ENCODE measurements at places on chromosomes 1 and 21. TPM values are rescaled to one million over a fixed set of nuclear protein-coding genes. Genes with fewer than 3 reads are reported as not detected.

GRCh38 chr1:170077926-170078325, 3.4 kb upstream of the KIFAP3 start:
- no peak for DNase-seq

GRCh38 chr1:235434001-235434400, 66.8 kb downstream of the TBCE start:
- no peak for DNase-seq

- no peak for DNase-seq
These were observed 87.9 kb downstream of the ARHGEF10L start for GRCh38 chr1:17627239-17628052.

- DNase-seq, result peak; percentile 86
These were observed 47.8 kb upstream of the SRSF10 start for GRCh38 chr1:24027838-24028468.

GRCh38 chr1:151891512-151891911, 17.8 kb downstream of the THEM4 start:
- DNase-seq, result no peak

DNA sequence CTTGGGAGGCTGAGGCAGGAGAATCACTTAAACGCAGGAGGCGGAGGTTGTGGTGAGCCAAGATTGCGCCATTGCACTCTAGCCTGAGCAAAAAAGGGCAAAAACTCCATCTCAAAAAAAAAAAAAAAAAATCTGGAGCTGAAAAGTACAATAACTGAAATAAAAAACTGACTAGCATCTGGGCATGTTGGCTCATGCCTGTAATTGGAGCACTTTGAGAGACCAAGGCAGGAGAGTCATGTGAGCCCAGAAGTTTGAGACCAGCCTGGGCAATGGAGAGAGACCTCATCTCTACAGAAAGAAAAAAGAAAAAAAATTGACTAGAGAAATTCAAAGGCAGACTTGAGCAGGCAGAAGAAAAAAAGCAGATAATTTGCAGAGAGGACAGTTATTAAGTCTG, 18.1 kb downstream of the CLDN19 start:
- no peak for DNase-seq

DNA sequence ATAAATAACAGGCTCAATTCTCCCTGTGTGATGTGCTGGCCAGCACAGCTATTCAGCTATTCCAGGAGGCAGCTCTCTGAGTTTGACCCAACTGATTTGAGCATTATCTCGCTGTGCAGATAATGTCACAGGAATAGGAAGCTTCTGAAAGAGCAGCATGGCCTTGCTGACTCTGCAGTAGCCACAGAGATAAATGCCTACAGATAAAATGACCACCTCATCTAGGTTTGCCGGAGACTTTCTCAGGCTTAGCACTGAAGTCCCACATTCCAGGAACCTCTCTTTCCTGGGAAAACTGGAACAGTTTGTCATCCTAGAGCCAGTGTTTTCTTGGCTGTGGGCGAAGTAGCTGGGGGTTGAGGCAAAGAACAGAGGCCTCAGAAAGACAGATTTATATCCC, 98.9 kb downstream of the MRPL39 start:
- no peak for DNase-seq

GRCh38 chr1:241423541-241424479, 66.8 kb upstream of the RGS7 start:
- peak; percentile 7 for DNase-seq

GRCh38 chr1:224302947-224303346, 27.0 kb downstream of the NVL start:
- DNase-seq, result no peak

DNA sequence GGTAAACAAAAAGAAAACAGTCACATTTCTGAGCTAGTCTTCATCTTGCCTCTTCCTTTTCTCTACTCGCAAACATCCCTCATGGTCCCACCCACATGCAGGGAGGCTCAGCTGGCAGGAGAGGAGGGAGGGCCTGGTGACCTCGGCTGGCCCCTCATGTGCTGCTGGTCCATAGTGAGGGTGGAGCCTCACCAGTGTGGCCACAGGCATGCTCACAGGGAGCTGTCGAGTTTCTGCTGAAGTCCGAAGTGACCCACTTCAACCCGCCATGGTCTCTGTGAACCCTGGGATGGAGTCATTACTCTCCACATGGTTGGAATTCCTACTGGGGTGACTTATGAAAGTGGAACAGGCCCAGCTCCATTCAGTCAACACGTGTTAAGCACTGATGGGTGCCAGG, 253.4 kb downstream of the RHOU start:
- DNase-seq, result no peak

- no peak for DNase-seq
These were observed 1353.2 kb upstream of the ADGRL2 start for GRCh38 chr1:80447526-80447925.

GRCh38 chr1:44032170-44032790, 1.0 kb upstream of the SLC6A9 start:
- peak; percentile 36 for DNase-seq

GRCh38 chr1:116286541-116286971, 86.5 kb upstream of the ATP1A1 start:
- DNase-seq, result no peak

DNA sequence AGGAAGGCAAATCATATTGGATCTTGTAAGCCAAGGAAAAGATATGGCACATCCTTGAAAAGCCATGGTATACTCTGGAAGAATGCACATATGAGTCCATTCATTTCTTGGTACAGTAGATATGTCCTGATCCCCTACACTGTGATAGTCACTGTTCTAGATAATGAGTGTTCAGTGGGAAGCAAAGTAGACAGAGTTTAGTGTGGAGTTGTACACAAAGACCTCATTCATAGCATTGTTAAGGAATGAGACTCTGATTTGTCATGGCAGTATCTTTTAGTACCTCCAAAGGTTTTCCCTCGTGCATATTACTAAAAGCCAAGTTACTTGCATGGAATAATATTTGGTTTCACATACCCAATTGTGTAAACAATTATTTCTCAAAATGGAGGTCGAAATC, 204.7 kb downstream of the NFIA start:
- DNase-seq, result no peak

- DNase-seq, result peak; percentile 50
These were observed 591 bp upstream of the KDM1A start for GRCh38 chr1:23018661-23019093.

PTCH2 gene
- total RNA-seq, result 2.7 TPM

RYR2 gene
- total RNA-seq, result 2.3 TPM

SPRR1B gene
- not detected for total RNA-seq

CLDN8 gene
- not detected for total RNA-seq

ARHGAP30 gene
- total RNA-seq, result 1.3 TPM

HAO2 gene
- 0.13 TPM for total RNA-seq

All from muscle of leg (tissue), 16 donors.